ENCODE measurements at places on chromosomes 2 and 18.

DNA sequence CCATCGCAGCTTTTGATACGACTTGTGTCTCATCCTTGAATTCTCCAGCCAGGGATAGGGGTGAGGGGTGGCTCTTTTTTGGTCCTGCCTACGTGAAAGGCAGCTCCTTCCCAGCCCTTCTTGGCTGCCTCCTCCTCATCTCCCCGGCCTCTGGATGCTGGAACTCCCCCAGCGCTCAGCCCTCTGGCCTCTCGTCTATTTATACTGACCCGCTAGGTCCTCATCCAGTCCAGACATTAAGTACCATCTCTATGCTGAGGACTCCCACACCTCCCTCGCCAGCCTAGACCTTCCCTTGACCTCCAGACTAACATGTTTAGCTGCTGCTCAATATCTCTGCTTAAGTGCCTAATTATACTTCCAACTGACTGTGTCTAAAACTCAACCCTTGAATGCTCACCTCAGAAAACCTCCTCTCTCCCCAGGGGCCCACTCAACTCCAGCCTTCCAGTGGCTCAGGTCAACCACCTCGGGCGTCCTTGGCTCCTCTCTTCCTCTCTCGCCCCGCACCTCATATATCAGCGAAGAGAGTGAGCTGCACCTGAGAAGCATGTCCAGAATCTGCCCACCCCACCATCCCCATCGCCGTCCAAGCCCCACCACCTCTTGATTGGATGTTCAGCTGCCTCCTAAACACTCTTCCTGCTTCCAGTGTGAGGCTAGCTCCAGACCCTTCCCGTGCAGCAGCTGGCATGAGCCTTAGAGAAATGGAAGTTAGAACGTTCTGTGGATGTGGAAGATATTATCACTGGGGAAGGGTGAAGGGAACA is 34.8 kb downstream of the TOGARAM2 start:
- no peak for DNase-seq

GRCh38 chr2:118614841-118615271 is 232.6 kb downstream of the EN1 start:
- no peak for DNase-seq

GRCh38 chr2:69985216-69985615 is 23.8 kb upstream of the ASPRV1 start:
- no peak for DNase-seq

DNA sequence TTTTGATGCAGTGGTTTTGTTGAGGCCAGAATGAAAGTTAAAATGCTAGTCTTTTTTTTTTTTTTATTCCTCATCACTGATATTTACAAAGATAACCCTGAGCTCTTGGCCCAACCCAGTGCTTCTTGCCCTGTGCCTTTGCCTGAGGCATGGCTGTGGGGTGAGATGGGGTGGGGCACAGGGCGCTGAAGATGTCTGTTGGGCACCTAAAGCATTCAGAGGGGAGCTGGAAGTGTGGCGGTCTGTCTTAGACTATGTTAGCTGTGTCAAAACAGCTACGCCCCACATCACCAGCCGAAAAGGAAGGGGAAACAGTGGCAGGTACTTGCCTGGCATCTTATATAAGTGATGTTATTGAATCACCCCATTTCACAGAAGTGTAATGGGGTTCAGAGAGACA is 20.7 kb downstream of the TOGARAM2 start:
- DNase-seq: no peak

- no peak for DNase-seq
Measured at GRCh38 chr2:165874445-165875039, 79.0 kb downstream of the TTC21B start.

- no peak for DNase-seq
Measured at GRCh38 chr2:63914311-63914710, 72.6 kb downstream of the UGP2 start.

GRCh38 chr2:60544954-60545560 is 8.4 kb downstream of the BCL11A start:
- no peak for DNase-seq

- no peak for DNase-seq
Measured at GRCh38 chr18:75204732-75205513, 4.0 kb downstream of the PTGR3 start.

- no peak for DNase-seq
Measured at GRCh38 chr2:71528749-71529148, 75.4 kb downstream of the DYSF start.

- no peak for DNase-seq
Measured at GRCh38 chr2:227655454-227655853, 11.2 kb upstream of the SCYGR5 start.

DNA sequence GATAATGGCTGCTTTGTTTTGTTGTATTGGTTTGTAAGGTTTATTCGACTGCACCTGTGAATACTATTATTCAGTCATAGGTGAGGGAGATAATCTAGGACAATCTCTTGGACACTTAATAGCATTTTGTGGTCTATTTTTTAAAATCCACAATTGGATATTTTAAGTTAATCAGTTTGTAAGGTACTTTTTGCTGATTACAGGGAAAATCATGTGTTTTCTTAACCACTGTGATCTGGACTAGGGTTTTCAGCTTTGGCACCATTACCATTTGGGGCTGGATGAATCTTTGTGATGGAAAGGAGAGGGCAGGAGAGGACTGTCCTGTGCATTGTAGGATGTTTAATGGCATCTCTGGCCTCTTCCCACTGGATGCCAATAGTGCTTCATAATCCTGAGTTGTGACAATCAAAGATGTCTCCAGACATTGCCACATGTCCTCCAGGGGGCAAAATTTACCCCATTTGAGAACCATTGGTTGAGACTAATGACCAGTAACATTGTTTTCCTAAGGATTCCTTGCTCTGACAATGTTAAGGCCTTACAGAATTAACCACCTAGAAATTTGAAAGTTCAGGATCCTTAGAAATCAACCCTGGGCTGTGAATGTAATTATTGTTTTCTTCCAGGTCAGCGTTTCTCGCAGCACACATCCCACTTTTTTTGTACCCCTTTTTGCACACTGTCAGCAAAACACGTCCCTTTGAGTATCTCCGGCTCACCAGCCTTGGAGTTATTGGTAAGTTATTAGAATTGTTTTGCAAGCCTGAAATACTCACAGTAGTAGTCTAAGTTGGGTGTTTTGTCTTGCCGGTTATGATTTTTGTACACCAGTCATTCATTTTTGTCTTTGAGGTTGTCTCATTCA is 15.6 kb downstream of the CNOT9 start:
- DNase-seq: no peak

GRCh38 chr2:128537646-128538045 is 219.0 kb upstream of the HS6ST1 start:
- no peak for DNase-seq

All from activated T-cell treated with anti-CD3 and anti-CD28 coated beads for 4 hours (primary cell).